ENCODE measurements at places on chromosomes 4 and X. TPM values are rescaled to one million over a fixed set of nuclear protein-coding genes. Genes with fewer than 3 reads are reported as not detected.

Gene LDB2
- not detected for polyA plus RNA-seq

Gene RENBP
- polyA plus RNA-seq: 1.2 TPM

Gene KLHL8
- 9.1 TPM for polyA plus RNA-seq

Gene PGAM4
- polyA plus RNA-seq: not detected

Gene TMPRSS11E
- not detected for polyA plus RNA-seq

DNA sequence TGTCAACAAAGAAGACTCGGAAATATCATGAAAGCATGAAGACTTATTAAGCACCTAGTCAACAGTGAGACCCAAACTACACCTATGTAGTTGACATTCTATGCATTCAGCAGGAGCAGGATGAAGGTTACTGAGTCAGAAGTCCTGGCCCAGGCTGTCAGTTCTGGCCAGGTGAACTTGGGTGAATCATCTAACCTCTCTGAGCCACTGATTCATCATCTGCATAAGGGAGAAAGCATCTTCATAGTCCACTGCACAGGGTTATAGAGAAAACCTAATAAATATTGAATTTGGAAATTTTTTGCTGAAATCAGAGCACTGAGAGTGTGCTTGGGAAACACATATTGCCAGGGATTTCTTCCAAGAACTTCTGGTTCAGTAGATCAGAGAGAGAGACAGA lies 296.0 kb upstream of the SFRP2 start:
- DNase-seq: no peak
- no peaks in the 10 kb centered on the region for H3K27me3 ChIP-seq
- H3K4me3 ChIP-seq: no peak overlapping the region
- no peak overlapping the region for H3K27ac ChIP-seq
- no peaks in the 10 kb centered on the region for H3K36me3 ChIP-seq
- no peaks in the 10 kb centered on the region for H3K4me1 ChIP-seq

DNA sequence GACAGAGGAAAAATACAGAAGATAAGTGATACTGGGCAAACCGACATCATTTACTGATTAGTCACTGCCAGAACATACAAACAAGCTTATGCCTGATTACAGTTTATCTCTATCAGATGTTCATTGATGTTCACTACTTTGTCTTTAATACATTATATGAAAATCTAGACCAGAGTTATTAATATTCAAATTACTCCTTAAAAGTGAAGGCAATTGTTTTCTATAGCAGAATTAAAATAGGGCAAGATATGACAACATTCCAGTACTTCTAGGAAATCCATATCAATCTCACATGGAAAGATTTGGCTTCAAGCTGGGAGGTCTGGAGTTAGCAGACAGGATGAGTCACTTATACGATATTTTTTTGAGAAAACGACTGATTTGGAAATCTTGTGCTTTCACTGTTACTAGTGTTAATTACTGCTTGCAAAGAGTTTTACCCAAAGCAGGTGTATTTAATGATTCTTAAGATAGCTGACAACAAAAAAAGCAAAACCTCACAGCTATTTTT lies 31.8 kb downstream of the HPGD start:
- no peak overlapping the region for H3K4me3 ChIP-seq
- no peak for DNase-seq
- no peaks in the 10 kb centered on the region for H3K4me1 ChIP-seq
- H3K27ac ChIP-seq: no peak overlapping the region
- no peaks in the 10 kb centered on the region for H3K27me3 ChIP-seq
- peaks cover 4% of the 10 kb centered on the region for H3K36me3 ChIP-seq

- no peaks in the 10 kb centered on the region for H3K4me1 ChIP-seq
- H3K36me3 ChIP-seq: no peaks in the 10 kb centered on the region
- DNase-seq: no peak
- no peak overlapping the region for H3K27ac ChIP-seq
- H3K27me3 ChIP-seq: peaks cover 10% of the 10 kb centered on the region
These were observed 114.1 kb downstream of the SOWAHB start for GRCh38 chr4:76783836-76784235.

DNA sequence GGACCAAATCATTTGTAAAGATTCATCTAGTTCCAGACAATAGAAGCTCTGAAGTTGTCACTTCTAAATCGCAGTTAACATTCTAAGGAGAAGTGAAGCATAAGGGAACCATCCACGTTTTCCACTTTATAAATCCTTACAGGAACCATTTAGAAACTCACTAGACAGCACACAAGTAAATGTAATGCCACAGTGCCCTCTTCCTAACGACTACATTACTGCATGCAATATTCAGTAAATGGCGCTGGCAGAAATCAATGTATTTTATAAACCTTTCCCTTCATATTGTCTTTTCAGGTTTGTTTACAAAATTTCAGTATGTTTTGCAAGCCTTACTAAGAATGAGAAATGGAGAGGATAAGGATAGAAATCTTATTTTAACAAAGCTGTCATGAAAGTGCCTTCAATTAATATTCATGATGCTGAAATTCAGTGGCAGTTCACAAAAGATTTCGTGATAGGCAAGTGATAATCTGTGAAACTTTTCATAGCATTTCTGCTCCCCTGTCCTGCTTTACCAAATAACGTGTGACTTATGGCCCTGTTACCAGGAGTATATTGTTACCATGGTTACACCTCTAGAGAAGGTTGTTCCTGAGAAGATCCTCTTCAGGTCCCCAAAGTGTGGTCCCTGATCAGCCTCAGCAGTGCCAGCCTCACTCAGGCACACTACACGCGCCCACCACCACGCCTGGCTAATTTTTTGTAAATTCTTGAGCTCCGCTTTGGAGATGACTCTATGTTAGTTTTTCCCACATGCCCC lies 54.2 kb downstream of the TMA16 start:
- H3K36me3 ChIP-seq: no peaks in the 10 kb centered on the region
- no peaks in the 10 kb centered on the region for H3K27me3 ChIP-seq
- no peak overlapping the region for H3K27ac ChIP-seq
- peaks cover 10% of the 10 kb centered on the region for H3K4me1 ChIP-seq

DNA sequence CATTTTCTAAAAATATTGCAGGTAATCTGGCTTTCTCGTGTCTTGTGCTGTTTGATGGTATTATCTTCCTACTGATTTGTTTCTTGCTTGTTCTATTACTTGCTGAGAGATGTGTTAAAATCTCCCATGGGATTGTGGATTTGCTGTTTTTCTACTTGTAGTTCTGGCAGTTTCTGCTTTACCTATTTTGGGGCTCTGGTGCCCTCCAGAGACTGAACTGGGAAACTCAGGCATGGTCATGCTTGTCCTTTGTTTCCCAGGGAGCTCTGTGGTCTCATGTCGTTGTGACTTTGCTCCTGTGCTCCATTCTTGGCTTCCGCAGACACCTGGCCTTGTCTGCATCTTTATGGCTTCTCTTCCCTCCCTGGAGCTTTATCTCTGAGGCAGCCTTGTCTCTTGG lies 39.5 kb downstream of the NSD2 start:
- peak; percentile 61 for DNase-seq
- peaks cover 15% of the 10 kb centered on the region for H3K4me1 ChIP-seq
- no peak overlapping the region for H3K27ac ChIP-seq

GRCh38 chr4:164484551-164484950 lies 269.4 kb upstream of the SMIM31 start:
- H3K36me3 ChIP-seq: no peaks in the 10 kb centered on the region
- no peak for DNase-seq
- no peaks in the 10 kb centered on the region for H3K4me1 ChIP-seq
- H3K27me3 ChIP-seq: no peaks in the 10 kb centered on the region
- H3K27ac ChIP-seq: no peak overlapping the region

GRCh38 chrX:109346491-109346890 lies 135.4 kb downstream of the GUCY2F start:
- H3K27ac ChIP-seq: no peak overlapping the region
- H3K36me3 ChIP-seq: no peaks in the 10 kb centered on the region
- H3K4me3 ChIP-seq: no peak overlapping the region
- no peak for DNase-seq

GRCh38 chr4:96262057-96262456 lies 422.2 kb downstream of the PDHA2 start:
- no peak for DNase-seq
- no peak overlapping the region for H3K27ac ChIP-seq
- no peaks in the 10 kb centered on the region for H3K4me1 ChIP-seq
- no peaks in the 10 kb centered on the region for H3K27me3 ChIP-seq
- H3K36me3 ChIP-seq: no peaks in the 10 kb centered on the region
- no peak overlapping the region for H3K4me3 ChIP-seq

DNA sequence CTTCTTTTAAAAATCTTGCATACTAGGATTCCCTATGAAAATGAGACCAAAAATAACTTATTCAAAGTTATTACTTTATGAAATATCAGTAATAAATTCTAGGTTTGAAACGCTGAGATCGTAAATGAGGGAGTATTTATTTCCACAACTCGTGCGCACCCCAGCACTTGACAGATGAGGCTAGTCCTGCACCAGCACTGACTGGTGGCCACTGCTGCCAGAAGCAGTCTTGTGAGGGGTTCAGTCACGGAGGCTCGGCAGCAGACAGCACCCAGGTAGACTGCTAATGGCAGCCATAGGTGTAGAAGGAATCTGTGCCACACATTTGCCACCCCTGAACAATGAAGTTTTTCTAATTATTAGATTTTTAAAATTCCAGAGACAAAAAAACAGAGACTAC lies 248.7 kb downstream of the CAMK2D start:
- H3K36me3 ChIP-seq: peaks cover 54% of the 10 kb centered on the region
- H3K27ac ChIP-seq: no peak overlapping the region
- no peaks in the 10 kb centered on the region for H3K27me3 ChIP-seq
- H3K4me1 ChIP-seq: no peaks in the 10 kb centered on the region

DNA sequence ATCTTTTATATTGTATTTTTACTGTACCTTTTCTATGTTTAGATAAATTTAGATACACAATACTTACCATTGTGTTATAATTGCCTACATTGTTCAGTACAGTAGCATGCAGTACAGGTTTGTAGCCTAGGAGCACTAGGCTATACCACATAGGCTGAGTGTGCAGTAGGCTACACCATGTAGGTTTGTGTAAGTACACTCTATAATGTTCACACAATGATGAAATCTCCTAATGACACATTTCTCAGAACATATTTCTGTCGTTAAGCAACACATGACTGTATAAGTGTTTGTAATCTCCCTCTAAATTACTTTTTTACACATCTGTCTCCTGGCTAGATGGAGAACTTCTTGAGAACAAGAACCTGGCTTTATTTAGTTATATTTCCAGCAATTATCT lies 40.3 kb downstream of the UCHL1 start:
- no peak overlapping the region for H3K27ac ChIP-seq
- no peak overlapping the region for H3K4me3 ChIP-seq
- H3K27me3 ChIP-seq: no peaks in the 10 kb centered on the region
- no peaks in the 10 kb centered on the region for H3K36me3 ChIP-seq

- no peaks in the 10 kb centered on the region for H3K27me3 ChIP-seq
- no peak overlapping the region for H3K4me3 ChIP-seq
- H3K27ac ChIP-seq: no peak overlapping the region
- H3K36me3 ChIP-seq: no peaks in the 10 kb centered on the region
- H3K4me1 ChIP-seq: no peaks in the 10 kb centered on the region
These were observed 95.8 kb downstream of the MGST2 start for GRCh38 chr4:139761461-139761860.

GRCh38 chrX:70171624-70172023 lies 5.7 kb upstream of the DGAT2L6 start:
- no peaks in the 10 kb centered on the region for H3K27me3 ChIP-seq
- no peak overlapping the region for H3K27ac ChIP-seq
- H3K4me1 ChIP-seq: no peaks in the 10 kb centered on the region
- H3K4me3 ChIP-seq: no peak overlapping the region
- no peak for DNase-seq

DNA sequence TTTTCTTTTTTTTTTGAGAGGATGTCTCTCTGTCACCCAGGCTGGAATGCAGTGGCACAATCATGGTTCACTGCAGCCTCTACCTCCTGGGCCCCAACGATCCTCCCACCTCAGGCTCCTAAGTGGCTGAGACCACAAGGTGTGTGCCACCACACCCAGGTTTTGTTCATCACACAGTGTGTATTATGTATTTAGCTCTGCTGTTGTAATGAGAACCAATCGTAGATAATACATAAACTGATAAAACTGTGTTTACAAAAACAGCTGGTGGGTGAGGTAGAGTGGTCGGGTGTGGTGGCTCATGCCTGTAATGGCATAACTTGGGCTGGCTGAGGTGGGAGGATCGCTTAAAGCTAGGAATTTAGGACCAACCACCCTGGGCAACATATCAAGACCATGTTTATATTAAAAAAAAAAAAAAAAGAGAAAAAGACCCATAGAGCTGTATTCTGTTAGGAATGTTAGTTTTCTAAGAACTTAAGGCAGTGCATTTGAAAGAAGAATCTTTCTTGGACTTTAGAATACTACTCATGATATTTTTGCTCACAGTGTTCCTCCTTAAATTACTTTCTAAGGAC lies 34.9 kb downstream of the POLR2B start:
- H3K27ac ChIP-seq: no peak overlapping the region
- H3K27me3 ChIP-seq: no peaks in the 10 kb centered on the region
- peak; percentile 22 for DNase-seq
- H3K4me3 ChIP-seq: no peak overlapping the region
- H3K4me1 ChIP-seq: no peaks in the 10 kb centered on the region
- H3K36me3 ChIP-seq: peaks cover 85% of the 10 kb centered on the region

- peak overlapping the region; percentile 77 for H3K4me3 ChIP-seq
- H3K27ac ChIP-seq: peak overlapping the region; percentile 77
- peaks cover 17% of the 10 kb centered on the region for H3K4me1 ChIP-seq
- H3K27me3 ChIP-seq: no peaks in the 10 kb centered on the region
These were observed 84.3 kb downstream of the NBDY start for GRCh38 chrX:56813318-56813837.

DNA sequence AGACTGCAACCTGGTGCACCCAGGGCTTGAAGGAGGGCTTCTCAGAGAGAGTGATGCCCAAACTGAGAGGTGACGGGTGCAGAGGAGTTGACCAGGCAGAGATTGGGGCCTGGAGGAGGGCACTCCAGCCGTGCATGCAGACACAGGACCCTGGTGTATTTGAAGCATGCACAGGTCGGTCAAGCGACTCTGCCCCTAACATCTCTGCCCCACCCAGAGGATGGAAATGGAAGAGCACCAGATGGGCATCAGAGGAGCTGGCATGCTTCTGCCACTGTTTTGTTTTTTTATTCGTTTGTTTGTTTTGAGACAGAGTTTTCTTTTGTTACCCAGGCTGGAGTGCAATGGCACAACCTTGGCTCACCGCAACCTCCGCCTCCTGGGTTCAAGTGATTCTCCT lies 320.9 kb downstream of the EVC2 start:
- H3K27me3 ChIP-seq: no peaks in the 10 kb centered on the region
- DNase-seq: no peak
- H3K4me3 ChIP-seq: no peak overlapping the region
- H3K27ac ChIP-seq: no peak overlapping the region
- no peaks in the 10 kb centered on the region for H3K4me1 ChIP-seq
- H3K36me3 ChIP-seq: no peaks in the 10 kb centered on the region

All from CD4-positive, CD25-positive, alpha-beta regulatory T cell (primary cell).